Thoracic aorta (tissue), 2 donors: ENCODE measurements at places on chromosomes 5 and 9. TPM values are rescaled to one million over a fixed set of nuclear protein-coding genes. Genes with fewer than 3 reads are reported as not detected.

- DNase-seq = no peak
Measured at GRCh38 chr9:38176251-38176650, 107.2 kb upstream of the SHB start.

DNA sequence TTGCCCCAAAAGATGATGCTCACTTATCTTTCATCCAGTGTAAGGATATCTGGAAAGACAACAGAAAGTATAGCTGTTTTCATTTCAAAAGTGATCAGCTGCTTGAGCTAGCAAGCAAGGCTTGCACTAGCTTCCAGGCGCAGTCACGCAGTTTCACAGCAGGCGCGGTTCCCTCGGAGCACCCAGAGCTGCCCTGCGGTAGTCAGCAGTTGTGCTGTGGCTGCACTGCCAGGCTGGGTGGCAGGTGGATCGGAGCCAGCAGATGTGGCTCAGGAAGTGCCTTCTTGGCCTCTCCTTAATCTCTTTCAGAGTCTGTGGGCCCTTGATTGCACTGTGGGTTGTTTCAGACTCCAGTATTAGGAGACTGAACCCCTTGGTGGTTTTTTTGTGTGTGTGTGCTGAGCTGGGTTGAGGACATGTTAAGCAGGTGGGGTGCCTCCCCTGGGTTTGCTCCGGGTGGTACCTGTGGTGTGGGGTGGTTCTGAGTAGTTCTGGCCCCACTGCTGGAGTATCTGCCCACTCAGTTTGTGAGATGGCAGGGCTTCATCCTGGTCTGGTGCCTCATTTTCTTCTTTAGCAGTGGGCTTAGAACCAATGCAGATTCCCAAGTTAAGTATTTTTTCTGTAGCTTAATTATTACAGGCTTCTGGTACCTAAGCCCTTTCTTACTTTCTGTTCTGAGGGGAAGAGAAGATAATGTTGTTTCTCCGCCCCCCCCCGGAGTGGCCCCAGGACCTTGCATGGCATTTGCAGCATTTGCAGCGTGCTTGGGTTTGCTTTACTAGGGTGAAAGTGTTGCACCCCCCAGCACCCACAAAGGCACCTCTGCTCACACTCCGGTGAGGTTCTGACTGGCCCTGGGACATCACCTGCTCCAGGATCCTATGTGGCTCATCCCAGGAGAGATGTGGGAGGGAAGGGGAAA is 16.4 kb downstream of the TENT4A start:
- DNase-seq = no peak

DNA sequence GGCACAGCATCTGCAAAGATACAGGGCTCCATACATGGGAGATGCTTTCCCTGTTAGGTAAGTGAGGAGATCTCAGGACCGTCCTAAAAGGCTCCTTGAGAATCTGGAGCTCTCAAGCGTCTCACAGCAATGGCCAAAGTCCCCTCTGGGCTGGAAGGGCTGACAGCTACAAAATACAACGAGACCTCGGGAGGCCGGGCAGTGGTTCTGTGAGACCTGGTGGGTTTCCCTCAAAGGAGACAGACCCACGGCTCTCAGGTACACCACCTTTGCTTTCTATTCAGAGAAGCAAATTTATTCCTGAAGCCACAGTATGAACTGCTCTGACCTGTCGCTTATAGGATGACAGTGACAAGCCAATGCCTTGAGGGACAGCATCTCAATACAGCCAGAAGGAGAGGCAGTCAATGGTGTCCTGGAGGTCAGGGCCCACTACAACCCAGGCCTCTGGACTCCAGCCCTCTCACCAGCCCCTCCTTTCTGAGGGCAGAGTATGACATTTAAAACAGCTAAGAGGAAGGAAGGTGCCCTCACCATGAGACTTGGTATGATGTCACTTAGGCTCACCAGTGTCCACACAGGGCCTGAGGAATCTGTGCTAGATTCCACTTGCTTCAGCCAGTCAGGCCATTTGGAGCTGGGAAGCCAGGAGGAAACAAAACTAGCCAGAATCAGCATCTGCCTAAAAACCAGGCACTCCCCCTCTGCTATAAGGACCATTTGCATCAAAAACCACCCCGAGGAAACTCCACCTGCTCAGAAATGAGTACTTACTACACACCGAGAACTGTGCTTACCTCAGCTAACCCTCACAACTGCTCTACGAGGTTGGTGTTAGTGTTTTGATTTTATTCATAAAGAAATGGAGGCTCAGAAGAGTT is 86.5 kb upstream of the FSTL4 start:
- no peak for DNase-seq

GRCh38 chr5:139696894-139697658 is 48.9 kb downstream of the CXXC5 start:
- peak; percentile 62 for DNase-seq

DNA sequence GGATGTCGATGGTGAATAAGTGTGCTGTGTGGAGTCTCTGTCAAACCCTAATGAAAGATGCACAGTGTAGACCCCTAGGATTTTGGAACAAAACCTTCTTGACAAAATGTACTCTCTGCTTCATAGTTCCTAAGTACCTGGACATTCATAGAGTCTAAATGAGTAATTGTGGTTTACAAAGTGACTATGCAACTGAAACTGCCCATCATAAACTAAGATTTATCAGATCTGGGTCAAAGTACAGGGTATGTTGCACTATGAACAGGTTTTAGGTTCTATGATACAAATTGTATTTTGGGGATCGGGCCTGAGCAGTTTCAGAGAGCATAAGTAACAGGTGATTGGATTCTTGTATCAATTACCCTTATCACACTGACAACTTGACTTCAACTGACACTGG is 79.4 kb downstream of the LURAP1L start:
- no peak for DNase-seq

GRCh38 chr9:19208653-19209052 is 21.8 kb upstream of the DENND4C start:
- no peak for DNase-seq

GRCh38 chr5:168874713-168875380 is 295.7 kb upstream of the PANK3 start:
- DNase-seq = no peak

- DNase-seq = peak; percentile 13
Measured at GRCh38 chr5:38556599-38557307, at the start of gene LIFR. Gene LIFR (minus strand): TSS chr5:38556646. CDS start chr5:38530647, 25,999 bp downstream.

The TNFSF8 gene
- 5.8 TPM for total RNA-seq

The KCNIP1 gene
- total RNA-seq = not detected

The FCN1 gene
- total RNA-seq = 2.2 TPM

The DPYSL3 gene
- total RNA-seq = 161 TPM

The TIGD6 gene
- total RNA-seq = 3.4 TPM

The SLC45A2 gene
- total RNA-seq = not detected
